Stimulated activated CD8-positive, alpha-beta memory T cell treated with anti-CD3 and anti-CD28 coated beads, Interleukin-2, amount 100 ng/mL, for 1 hour (primary cell): ENCODE measurements at places on chromosomes 7 and 10.

DNA sequence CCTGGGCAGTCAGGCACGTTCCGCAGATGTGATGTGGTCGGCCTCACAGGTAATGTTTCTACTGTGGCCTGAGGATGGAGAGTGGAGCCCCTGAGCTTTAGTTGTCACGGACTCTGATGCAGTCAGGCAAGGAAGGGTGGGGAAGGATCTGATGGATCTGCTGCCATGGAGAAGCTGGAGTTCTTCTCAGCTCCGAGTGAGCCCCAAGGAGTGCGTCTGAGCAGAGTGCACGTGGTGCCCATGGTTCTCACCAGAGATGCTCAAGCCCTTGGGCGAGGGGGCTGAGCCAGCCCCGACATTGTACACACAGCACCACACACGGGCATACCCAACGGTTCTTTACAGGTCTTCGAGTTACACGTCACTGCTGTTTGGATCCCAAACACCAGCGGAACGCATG is 192.5 kb downstream of the EBF3 start:
- DNase-seq = no peak

DNA sequence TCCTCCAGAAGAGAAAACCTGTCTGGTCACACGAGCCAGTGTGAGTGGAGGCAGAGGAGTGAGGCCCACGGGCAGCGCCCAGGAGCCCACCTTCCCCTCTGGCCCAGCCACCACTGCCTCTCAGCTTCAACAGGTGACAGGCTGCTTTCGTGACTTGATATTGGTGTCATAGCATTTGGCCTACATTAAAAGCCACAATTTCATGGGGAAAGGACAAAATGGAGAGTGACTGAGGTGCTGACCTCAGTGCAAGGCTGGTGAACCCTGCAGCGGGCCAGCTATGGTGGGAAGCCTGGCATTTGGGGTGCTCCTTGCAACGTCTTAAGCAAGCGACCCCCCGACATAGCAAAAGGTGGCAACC is 21.3 kb downstream of the ECHDC3 start:
- DNase-seq = no peak

- DNase-seq = no peak
These were observed 471.1 kb upstream of the GALNT17 start for GRCh38 chr7:70660819-70661191.

DNA sequence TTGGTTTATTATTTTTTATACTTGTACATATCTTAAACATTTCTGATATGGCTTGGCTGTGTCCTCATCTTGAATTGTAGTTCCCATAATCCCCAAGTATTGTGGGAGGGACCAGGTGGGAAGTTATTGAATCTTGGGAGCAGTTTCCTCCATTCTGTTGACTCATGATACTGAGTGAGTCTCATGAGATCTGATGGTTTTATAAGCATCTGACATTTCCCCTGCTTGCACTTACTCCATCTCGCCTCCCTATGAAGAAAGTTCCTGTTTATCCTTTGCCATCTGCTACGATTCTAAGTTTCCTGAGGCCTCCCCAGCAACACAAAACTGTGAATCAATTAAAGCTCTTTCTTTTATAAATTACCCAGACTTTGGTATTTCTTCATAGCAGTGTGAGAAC is 207.7 kb downstream of the TPK1 start:
- no peak for DNase-seq

DNA sequence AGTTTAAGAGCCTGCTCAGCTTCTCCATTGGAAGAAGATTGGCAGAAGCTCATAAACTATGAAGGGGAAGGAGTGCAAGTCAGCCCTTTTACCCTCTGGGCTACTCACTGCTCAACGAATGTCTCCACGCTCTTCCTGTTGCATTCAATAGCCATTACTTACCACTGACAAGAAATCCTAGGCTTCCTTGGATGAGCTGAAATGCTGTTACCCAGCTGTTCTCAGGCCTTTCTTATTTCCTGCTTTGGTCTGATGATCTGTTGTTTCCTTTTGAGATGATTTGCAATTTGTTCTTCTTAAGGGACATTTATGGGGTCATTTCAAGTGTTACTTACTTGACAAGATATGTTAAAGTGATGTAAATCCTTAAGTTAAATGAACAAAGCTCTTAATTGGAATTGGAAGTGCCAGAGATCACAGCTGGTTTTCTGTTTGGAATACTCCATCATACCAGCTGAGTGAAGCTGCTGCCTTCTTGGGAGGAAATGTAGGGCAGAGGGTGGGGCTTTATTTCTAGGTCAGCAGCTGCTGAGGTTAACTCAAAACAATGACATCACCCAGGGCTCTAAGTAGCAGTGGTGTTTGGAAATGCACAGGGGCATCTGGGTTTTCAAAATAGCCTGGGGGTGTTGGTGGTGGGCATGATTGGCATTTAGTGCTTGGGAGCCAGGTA is 170.0 kb downstream of the PRKCQ start:
- no peak for DNase-seq

DNA sequence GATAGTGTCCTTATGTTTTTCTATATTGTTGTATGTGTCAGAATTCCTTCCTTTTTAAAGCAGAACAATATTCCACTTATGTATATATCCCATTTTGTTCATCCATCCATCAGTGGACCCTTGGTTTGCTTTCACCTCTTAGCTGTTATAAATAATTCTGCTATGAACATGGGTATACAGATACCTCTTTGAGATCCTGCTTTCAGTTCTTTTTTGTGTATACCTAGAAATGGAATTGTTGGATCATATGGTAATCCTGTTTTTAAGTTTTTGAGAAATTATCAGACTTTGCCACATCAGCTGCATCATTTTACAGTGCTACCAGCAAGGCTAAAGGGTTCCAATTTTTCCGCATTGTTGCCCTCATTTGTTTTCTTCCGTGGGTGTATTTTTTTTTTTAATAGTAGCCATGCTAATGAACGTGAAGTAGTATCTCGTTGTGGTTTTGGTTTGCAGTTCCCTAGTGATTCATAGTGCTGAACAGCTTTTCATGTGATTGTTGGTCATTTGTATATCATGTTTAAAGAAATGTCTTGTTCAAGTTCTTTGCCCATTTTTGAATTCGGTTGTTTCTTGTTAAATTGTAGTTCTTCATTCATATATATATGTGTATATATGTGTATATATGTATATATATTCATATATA is 87.8 kb downstream of the LCOR start:
- no peak for DNase-seq

DNA sequence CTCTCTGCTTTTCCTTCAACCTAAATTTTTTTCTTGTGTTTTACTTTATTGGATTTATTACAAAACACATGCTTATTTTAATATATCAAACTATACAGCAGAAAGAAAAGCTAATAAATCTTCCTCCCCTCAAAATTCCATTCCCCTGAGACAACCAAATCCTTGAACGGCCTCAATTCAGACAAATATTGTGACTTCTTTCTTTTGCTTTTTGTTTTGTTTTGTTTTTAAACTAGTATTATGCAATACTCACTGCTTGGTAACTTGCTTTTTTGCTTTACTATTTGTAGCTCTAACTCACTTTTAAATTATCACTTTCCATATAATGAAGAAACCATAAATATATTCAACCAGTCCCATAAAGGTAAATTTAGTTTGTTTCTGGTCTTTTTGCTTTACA is 59.4 kb upstream of the CDK1 start:
- no peak for DNase-seq
